ENCODE measurements at places on chromosomes 4 and X.

- no peak for DNase-seq
These were observed 305.4 kb upstream of the F9 start for GRCh38 chrX:139224953-139225665.

GRCh38 chr4:95248720-95249425 lies 299.9 kb downstream of the UNC5C start:
- no peak for DNase-seq

- no peak for DNase-seq
These were observed 898.3 kb upstream of the INTU start for GRCh38 chr4:126734465-126734864.

- peak; percentile 85 for DNase-seq
These were observed 2135.9 kb downstream of the ARAP2 start for GRCh38 chr4:34108391-34108790.

DNA sequence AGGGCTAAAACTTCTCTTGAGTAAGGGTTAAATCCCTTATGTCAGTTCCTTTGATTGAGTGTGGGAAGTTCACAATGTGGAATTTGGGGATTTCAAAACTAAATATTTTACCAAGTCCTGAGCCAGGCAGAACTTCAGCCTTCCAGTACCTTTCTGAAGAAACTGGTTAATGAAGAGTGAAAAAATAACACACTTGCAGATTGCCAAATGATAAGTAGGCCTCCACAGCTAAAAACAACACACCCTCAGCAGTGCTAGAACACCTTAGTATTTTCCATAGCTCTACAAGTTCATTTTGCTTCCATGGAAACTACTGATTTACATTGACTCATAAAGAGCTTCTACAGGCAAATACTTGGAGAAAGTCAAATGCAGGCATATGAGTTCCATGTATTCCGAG lies 326.8 kb downstream of the ZNF674 start:
- DNase-seq, result no peak

DNA sequence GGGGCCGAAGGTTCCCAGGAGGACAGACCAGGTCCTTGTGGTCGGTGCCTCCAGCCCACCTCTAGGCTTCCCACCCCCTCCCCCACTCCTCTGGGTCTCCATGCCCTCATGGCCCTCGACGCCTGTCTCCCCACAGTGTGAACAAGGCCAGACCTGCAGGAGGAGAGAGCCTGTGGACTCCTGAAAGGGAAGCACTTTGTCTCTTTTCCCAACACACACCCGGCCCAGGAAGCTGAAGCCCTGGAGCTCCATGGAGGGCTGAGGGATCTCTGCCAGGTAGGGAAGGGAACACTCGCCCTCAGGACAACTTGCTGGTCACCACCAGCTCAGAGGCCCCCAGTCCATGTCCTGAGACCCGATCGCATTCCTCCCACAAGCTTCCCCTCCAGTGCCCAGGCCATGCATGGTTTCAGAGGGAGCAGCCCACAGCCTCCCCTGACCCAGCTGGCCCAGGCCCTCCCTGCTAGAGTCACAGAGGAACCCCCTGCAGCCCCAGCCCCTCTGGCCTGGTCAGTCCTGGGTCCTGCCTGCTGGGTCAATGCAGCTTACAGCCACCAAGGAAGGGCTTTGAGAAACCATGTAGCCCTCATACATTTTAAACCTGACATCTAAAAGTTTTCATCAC lies 60.8 kb downstream of the ABLIM2 start:
- DNase-seq, result no peak

GRCh38 chr4:55183926-55184599 lies 58.7 kb upstream of the KDR start:
- peak; percentile 91 for DNase-seq

GRCh38 chrX:57977992-57978391 lies 67.7 kb upstream of the ZXDA start:
- DNase-seq, result no peak

DNA sequence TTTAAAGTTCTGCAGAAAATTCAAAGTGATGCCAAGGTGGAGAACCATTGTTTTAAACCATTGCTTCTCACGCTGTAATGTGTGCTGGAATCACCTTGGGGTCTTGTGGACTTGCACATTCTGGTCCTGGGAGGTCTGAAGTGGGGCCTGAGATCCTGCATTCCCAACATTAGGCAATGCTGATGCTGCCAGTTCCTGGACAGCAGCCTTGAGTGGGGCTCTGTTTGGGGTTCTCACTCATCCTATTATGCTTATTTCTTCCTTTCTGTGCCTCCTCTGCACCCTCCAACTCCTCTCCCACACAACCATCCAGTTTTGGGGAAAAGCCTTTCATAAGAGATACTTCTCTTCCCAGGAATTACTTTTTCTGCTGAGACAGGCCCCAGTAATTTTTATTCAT lies 44.2 kb upstream of the RASSF6 start:
- no peak for DNase-seq

- no peak for DNase-seq
These were observed 19.1 kb downstream of the GALNT7 start for GRCh38 chr4:173187732-173188131.

GRCh38 chrX:111329370-111329769 lies 59.1 kb upstream of the CAPN6 start:
- DNase-seq, result no peak

GRCh38 chr4:52643785-52644244 lies 15.3 kb downstream of the USP46 start:
- DNase-seq, result peak; percentile 47

DNA sequence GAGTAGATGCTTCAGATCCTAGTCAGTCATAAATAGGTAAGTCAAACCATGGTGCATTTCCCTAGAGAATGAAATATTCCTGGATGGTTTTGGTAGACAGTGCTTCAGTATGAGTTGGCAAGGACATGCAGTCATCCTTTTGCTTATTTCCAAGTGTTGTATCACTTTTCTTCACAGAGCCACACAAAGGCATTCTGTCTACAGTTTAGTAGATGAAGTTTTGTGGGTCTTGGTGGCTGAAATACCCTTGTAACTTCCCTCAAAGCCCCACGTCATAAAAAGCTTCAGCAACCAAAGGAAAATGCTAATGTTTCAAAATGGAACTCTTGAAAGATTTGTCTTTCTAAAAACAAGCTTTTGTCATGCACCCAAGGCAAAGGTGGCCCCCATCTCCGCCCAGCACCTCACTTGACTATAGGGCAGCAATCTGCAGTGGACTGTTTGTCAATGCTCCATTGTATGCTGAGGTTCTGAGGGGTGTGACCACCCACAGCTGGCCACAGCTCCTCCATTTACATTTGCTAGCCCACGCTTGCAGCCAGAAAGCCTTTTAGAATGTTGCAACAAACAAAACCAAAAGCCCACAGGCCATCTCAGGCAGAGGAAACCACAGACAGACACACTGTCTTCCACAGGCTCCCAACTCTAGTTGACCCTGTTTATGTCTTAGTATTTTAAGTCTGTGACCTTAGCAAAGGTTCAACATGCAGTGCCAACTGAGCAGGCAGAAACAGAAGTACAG lies 87.1 kb upstream of the FAM9C start:
- no peak for DNase-seq

DNA sequence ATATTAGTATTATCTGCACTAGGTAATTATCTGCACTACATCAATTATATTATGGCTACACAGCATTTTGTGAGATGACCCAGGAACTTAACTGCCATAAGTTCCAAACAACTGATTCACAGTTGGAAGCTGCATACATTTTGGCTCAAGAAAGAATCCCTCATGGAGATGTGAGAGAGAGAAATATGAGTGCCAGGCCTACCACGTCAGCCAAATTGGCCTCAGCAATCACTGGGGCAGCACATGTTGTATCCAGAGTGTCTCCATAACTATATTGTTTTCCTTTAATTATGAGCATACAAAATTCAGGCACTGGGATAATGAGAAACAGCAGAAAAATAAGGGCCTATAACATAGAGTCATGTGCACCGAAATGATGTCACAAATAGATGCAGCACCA lies 174.2 kb upstream of the DMD start:
- peak; percentile 18 for DNase-seq

DNA sequence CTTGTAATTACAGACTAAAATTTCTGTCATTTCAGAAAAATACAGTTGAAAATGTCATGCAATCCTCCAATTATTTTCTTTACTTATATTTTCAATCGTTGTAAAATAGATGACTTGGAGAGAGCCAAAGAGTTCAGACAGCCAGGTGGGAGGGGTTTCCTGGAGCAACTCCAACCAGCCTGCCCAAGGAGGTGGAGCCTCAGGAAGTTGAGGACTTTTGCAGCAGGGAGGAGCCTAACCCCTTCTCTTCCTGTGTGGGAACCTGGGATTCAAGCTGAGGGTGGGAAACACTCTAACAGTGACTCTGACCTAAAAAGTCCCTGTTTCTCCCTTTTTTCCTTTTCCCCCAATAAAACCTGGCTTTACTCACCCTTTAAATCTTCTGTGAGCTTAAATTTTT lies 72.2 kb upstream of the GABRG1 start:
- DNase-seq, result no peak

GRCh38 chr4:170386971-170387370 lies 297.2 kb upstream of the AADAT start:
- peak; percentile 94 for DNase-seq

- no peak for DNase-seq
These were observed 404 bp downstream of the PPP2R3B start for GRCh38 chrX:386239-386767.

DNA sequence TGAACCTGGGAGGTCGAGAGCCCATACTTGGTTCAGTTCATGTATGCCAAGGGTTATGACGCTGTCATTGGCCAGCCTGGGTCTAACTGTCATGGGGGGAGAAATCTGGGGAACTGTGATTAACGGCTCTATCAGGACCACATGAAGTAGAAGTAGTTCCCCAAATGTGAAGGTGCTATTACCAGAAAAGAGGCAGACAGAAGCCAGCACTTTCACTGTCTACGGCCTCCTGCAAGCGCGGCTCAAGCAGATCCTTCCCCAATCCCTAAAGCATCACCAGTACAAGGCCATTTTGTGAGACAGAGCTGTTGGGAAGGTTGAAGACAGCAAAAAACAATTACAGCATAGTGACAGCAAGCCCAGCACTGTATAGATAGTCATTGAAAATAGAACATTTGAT lies 37.5 kb downstream of the HOPX start:
- DNase-seq, result no peak

DNA sequence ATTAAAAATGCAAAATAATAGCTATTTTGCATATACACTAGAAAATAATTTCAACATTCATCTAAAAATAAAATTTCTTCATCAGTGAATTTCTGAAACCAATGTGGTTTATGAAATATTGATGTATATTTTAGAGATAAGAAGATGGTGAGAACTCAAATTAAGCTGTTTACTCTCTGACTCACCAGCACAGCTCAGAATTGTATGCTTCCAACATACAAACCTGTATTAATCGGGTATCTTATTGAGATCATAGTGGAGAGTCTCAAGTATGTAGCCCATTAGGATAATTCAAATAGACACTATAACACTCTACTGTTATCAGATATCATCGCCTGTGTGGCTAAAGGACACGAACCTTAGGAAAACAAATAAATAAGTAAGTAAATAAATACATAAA lies 899.5 kb upstream of the INTU start:
- peak; percentile 4 for DNase-seq

DNA sequence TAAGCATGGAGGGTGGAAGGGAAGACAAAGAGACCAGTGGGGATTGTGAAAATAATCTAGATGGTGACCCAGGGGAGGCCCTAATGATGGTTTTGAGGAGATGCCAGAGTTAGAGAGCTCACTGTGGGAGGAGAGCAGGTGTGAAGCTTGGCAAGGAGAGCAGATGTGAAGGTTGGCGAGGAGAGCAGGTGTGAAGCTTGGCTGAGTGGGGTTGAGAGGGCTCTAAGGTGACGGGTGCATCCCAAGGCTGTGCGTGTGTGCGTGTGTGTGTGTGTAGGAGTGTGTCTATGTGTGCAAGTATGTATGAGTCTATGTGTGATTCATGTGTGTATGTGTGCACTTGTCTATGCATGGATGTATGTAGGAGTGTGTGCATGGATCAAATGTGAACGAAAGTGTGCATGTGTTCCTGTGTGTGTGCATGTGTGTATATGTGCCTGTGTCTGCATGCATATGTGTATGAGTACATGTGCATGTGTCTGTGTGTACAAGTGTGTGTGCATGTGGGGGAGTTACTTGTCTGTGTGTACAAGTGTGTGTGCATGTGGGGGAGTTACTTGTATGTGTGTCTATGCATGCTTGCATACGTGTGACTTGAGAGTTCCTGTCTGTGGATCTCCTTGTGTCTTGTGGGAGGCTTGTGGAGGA lies 72.0 kb downstream of the EVC start:
- no peak for DNase-seq

GRCh38 chrX:136778020-136778419 lies 2.7 kb downstream of the ARHGEF6 start:
- DNase-seq, result no peak

- no peak for DNase-seq
These were observed 21.8 kb downstream of the GNL3L start for GRCh38 chrX:54551801-54552200.

- no peak for DNase-seq
These were observed 148.8 kb downstream of the GATB start for GRCh38 chr4:151611960-151612359.

DNA sequence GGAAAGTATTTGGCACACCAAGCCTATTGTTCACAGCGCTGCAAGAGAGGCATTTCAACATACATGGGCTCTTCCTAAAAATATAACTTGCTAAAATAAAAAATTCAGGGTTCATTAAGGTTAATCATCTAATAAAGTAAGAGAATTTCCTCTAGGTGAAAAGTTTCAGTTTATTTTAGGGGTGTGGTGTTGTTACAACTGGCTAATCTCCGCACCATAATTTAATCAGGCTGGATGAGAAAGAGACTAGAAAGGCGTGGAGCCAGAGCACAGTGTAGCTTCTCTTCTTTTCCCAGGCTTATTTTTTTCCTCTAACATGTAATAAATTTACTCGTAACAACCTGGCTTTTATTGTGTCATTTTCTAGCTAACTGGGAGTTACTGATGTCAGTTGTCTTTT lies 47.9 kb downstream of the FHL1 start:
- no peak for DNase-seq

- DNase-seq, result no peak
These were observed 18.2 kb upstream of the VCX2 start for GRCh38 chrX:8189096-8189830.

DNA sequence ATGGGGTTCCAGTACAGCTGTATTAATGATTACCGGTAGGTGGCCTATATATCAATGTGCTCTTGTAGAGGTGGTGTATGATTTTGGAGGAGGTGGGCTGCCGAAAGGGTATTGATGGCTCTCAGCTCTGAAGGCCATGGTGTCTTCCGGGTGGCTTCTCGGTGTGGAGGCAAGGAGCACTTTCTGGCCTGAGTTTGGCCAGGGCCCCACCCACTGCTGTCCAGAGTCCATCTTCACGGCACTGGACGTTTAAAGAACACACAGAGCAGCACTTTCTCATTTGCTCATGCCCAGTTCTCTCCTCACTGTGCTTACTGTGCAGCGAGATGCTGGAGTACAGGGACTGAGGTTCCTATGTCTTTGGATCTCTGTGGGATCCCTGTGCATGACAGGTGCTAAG lies 16.1 kb downstream of the BST1 start:
- no peak for DNase-seq

- DNase-seq, result no peak
These were observed 1632.9 kb upstream of the PABPC4L start for GRCh38 chr4:135834471-135834870.
